ENCODE measurements at places on chromosomes 2 and 18.

DNA sequence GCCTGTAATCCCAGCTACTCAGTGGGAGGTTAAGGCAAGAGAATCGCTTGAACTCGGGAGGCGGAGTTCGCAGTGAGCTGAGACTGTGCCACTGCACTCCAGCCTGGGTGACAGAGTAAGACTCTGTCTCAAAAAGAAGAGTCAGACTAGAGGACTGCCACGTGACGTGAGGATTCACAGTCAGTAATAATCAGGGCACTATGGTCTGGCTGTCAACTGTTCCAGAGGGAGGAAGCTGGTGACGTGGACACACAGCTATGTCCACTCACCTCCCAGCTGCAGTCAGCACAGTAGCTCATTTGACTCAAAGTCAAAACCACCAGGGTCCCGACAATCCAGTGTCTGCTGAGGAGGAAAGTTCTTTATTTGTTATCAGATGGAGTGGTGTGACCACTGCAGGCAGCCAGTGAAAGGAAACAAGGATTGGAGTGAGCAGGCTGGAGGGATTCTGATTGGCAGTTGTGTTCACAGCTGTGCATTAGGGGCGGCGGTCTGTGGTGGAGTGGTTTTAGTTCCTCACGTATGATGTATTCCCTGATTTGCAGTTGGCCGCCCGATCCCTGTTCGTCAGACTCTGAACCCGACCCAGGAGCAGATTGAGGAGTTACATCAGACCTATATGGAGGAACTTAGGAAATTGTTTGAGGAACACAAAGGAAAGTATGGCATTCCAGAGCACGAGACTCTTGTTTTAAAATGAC is 37.9 kb downstream of the MOGAT1 start:
- DNase-seq, result peak; percentile 97

- DNase-seq, result no peak
Measured at GRCh38 chr2:50547521-50547920, 484.4 kb downstream of the NRXN1 start.

GRCh38 chr2:165402162-165402561 is 67.3 kb upstream of the CSRNP3 start:
- DNase-seq, result no peak

DNA sequence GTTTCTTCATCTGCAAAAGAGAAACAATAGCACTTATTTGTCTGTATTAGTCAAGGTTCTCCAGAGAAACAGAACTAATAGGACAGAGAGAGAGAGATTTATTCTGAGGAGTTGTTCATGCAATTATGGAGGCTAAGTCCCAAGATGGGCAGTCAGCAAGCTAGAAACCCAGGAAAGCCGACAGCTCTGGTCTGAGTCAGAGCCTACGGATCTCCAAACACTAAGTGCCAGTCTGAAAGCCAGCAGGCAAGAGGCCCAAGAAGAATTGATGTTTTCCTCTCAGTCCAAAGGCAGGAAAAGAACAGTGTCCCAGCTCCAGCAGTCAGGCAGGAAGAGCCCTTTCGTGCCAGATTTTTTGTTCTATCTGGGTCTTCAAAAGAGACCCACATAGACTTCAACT is 36.5 kb upstream of the SLC66A3 start:
- no peak for DNase-seq

DNA sequence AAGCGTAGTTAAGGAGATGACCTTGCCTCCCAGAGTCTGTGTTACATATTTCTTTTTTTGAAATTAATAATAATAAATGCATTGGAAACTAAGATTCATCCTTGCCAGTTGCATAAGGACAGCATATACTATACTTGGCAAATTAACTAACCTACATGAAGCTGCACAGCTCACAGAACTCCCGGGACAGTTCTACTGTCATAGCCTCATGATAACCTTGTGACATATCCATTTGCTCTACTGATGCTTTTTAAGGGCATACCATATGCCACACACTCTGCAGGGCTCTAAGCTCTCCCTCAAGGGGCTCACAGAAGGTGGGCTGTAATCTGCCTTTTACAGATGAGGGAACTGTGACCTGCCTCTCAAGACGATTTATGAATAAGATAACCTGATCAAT is 3.8 kb downstream of the ITGB1BP1 start:
- no peak for DNase-seq

- no peak for DNase-seq
Measured at GRCh38 chr18:9333441-9334328, 888 bp upstream of the TWSG1 start.

DNA sequence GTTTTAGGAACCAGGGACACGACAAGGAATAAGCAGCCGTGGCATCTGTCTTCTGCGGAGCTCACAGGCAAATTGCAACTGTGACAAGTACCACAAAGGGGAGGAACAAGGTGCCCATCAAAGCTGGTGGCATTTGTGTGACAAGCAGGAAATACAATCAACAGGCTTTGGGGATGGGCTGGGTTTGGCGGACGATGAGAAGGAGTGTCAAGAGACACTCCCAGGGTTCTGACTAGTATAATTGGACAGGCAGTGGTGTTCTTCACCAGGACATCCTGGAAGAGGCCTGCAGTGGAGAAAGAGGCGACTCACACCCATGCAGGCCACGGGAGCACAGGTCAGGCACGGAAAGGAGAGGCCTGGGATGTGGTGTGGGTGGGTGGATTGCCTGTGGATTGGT is 14.2 kb upstream of the SPATA3 start:
- DNase-seq, result no peak

DNA sequence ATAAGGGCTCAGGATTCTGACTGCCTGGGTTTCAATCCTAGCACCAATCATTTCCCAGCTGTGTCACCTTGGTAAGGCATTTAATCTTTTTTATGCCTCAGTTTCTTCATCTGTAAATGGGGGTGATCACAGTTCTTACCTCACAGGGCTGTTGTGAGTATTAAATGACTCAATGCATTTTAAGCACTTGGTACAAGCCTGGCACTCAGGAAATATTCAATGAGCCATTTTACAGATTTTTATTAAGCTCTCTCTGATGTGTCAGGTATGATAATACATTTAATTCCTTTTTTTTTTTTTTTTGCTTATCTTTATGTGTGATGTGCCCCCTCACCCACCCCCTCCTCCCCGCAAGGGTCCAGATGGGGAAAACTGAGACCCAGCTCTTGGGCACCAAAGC is 12.0 kb downstream of the SPEG start:
- DNase-seq, result no peak

DNA sequence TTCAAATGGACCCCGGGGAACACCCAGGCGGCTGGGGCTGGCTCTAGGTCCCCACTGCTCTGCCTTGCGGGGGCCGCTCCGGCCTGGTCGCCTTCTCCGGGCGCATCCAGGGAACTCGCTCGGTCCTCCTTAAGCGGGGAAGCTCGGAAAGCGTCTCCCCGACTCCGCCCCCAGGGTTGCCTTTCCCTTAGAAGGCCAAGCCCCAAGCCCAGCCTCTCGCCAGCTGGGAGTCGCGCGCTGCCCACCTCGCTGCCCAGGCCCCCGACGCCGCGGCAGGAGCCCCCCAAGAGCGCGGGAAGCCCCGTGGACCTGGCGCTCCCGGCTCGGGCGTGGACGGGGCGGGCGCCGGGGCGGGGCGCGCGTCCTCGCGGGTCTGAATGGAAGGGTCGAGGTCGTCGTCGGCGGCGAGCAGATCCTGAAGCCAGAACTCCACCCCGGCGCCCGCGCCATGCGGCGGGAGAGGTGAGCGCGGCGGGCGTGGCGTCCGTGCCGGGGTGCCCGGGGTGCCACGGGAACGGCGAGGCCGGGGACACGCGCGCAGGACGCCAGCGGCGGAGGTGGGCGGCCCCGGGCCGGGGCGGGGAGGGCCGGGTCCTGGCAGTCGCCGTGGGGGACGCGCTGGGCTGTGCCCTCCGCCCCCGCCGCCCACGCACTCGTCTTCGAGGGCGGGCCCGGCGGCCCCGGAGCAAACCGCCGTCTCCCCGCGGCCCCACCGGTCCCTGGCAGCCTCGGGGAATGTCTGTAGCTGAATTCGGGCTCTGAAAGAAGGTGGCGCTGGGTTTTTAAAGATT is at the start of gene BOK:
Gene BOK (plus strand): TSS at position 214 of the 791 bp plus-strand sequence. CDS start 739 bp downstream, outside the sequence.
- no peak for DNase-seq

DNA sequence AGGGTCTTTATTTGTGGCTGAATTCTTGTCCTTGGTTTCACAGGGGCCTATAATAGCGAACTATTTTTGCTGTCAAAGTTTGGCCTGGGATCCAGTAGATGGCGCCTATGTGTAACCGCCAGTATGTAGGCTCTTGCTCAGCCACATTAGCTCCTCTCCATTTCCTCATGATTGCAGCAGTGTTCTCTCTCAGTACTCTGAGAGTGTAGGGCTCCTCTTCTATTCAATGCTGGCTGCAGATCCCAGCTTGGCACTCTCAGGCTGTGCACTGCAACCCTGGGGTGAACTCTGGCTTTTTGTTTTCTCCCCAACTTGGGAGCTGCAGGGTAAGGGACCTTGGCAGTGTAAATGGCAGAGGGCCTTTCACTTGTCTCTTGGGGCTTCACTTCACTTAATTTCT is 344.6 kb upstream of the CHAC2 start:
- peak; percentile 51 for DNase-seq

DNA sequence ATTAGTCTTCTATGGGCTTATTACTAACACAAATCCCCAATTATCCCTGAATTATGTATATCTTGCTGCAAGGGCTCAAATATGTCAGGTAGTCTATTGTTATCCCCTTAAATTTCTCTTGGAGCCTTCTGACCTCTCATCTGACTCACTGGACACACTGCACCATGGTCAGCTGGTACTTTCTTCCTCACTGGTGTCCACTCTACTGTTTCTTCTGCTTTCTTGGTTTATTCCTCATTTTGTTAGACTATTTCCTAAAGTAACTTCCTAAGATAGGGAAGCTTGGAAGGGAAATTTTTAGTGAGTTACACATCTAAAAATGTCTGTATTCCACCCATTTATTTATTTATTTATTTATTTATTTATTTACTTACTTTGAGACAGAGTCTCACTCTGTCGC is 26.5 kb downstream of the WDR35 start:
- no peak for DNase-seq

GRCh38 chr2:636641-637405 is 40.4 kb downstream of the TMEM18 start:
- DNase-seq, result peak; percentile 65

GRCh38 chr2:167132906-167133555 is 244.8 kb downstream of the XIRP2 start:
- no peak for DNase-seq

DNA sequence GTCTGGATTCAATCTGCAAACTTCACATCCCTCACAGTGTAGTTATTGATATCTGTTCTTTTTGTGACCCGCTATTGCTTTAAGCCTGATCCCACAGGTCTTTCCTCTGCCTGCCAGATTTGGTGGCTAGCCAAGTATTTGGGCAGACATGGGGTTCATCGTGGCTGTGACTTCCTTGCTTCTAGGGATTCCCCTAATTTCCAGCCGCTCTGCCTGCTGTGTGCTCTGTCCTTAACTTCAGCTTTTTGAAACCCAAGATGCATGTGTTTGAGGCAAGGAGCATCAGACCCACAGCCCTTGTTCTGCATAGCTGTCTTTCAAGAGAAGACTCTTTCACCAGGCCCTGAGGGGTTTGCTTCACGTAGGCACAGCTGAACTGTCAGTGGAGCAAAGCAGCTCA is 54.2 kb downstream of the NCAPH start:
- DNase-seq, result no peak

GRCh38 chr2:7976206-7976605 is 705.6 kb upstream of the ID2 start:
- DNase-seq, result no peak

- no peak for DNase-seq
Measured at GRCh38 chr2:240948905-240949790, 43.0 kb downstream of the CROCC2 start.

DNA sequence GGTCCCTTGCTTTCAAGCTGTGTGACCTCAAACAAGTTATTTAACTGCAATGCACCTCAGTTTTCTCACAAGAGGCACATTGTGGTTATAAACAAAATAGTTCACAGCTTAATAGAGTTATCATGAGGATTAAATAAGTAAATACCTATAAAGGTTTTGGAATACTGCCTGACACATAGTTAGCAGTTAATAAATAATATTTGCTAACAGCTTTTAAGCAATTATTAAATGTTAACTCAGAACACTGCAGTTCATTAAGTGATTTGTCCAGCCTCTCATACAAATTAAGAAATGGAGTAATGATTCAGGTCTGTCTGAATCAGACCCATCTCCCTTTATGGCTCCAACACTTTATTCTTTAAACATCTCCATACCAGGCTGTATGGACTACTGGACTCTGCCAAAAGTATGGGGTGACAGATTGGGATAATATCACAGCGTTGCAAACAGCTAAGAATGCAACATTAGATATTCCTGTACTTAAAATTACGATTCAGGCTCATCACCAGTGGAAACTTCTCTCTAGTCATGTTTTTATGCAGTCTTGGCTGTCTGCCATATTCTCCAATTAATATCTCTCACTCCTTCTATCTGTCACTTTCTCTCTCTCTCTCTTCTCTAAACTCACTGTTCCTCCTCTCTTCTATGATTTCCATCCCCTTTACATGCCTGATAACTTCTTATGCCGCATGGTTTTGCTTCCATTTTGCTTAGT is 370.6 kb upstream of the UBE2E3 start:
- DNase-seq, result no peak

- no peak for DNase-seq
Measured at GRCh38 chr2:64221935-64222334, 77.7 kb upstream of the PELI1 start.

- no peak for DNase-seq
Measured at GRCh38 chr18:74604774-74605173, 7.1 kb downstream of the ZNF407 start.

GRCh38 chr2:26852405-26853306 is 4.7 kb downstream of the DPYSL5 start:
- DNase-seq, result no peak

DNA sequence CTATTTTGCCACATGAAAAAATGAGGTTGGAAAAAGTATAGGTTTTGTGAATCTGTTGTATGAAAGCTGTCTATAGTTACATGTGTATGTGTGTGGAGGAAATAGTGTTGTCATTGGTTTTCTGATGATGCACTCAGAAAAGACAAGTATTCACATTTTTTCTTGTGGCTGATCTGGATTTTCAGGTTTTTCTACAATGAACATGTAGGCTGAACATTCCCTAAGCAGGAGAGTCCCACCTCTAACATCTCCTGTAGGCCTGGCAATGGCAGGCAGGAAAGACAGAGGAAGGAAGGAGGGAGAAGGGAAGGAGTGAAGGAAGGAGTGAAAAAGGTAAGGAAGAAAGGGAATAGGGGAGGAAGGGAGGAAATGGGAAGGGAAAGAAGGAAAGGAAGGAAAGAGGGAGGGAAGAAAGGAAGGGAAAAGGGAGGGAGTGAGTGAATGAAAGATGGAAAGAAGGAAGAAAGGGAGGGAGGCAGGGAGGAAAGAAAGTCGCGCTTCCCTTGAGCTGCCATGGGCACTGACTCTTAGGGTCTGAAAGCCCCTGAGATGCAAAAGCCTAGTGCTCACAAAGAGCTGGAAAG is 495 bp upstream of the IL36RN start:
- DNase-seq, result no peak

- DNase-seq, result no peak
Measured at GRCh38 chr2:37215250-37215649, 16.1 kb downstream of the CEBPZ start.

DNA sequence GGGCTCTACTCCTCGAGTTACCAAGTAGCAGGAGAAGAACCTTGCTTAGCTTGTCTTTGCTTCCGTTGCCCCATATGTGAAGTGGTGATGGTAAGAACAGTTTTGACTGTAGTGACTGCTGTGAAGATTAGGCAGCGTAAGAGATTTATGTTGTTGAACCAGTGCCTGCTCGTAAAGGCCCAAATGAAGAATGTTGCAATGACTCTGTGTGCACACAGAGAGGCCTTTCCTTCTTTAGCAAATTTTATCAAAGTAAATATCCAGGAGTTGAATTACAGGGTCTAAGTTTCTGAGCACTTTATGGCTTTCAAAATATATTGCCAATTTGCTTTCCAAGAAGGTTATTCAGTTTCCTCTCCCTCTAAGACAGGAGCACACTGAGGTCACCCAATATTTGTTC is 14.5 kb downstream of the NTSR2 start:
- no peak for DNase-seq

- DNase-seq, result no peak
Measured at GRCh38 chr2:18346344-18346743, 214.1 kb downstream of the RDH14 start.
